ENCODE measurements at places on chromosomes 5 and 9.

DNA sequence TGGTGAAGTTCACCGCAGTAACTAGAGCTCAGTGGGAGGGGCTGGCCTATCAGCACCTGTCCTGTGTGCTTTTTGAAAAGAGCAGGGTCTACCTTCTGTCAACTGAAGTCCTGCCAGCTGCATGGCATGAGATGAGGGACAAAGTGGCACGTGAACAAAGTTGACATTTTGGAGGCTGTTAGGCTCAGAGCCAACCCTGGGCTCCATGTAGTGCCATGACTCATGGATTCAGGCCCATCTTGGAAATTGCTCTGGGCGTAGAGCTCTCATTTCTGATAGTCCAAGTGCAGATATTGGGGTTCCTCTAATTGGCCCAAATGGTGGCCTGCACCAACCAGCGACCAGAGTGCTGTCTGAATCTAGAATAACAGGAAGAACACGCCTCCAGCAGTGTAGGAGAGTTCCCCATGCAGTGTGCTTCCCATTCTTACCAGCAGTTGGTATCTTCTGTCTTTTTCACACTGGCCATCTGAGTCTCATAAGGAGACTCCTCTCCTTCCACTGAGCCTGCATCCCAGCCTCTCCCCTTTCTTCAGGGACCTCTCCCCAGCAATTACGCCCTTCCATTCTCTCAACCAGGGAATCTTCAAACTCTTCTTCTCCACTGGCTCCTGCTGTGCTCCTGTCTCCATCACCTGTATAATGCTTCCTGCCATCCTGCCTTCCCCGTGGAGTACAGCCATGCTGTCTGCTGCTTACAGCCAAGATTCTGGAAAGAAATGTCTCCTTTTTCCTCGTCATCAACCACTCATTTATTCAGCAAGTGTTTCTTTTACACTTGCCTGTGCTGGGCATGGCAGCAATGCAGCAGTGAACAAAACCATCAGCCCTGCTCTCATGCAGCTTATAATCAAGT lies 30.4 kb downstream of the IRF1 start:
- no peak for DNase-seq

DNA sequence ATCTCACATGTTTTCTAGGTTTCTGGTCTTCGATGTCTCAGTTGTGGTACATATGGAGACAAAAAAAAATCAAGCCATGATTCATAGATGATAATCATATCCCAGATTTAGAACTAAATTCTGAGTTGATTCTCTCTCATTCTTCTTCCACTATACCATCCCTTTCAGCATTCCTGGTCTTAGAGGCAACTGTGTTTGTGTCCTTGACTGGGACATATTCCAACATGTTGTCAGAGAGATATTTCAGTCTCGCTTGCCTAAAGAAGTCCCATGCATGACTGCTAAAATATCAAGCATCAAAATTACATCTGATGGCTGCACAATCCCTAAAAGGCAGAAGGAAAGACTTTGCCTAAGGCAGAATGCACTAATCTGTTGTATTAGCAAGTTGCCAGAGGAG lies 236.6 kb downstream of the PSAT1 start:
- DNase-seq: no peak

DNA sequence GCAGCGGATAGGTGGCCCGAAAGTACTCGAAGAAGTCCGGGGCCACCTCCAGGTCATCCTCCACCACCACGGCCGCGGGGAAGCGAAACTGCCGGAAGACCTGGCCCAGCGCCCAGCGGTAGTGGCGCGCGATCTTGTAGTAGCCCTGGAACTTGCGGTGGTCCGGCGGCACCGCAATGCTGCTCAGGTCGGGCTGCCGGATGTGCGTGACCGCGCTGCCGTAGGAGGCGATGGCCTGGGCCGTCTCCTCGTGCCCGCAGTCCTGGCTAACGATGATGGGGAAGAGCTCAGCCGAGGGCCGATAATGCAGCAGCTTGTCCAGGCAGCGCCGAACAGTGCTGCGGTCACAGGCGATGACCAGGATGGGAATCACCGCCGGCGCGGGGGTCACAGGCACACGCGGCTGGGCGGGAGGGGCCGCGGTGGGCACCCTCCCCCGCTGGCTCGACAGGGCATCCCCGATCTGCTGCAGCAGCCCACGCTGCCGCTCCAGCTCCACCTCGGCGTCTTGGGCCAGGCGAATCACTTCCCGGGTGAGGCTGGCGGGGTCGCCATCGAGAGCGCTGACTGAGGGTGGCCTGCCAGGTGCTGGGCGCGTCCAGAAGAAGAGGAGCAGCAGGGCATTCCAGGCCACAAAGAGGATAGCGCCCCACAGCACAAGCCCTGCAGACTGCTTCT lies 10.2 kb downstream of the MGAT1 start:
- no peak for DNase-seq

- no peak for DNase-seq
Observed at GRCh38 chr9:123322273-123323195, 33.5 kb upstream of the CRB2 start.

GRCh38 chr5:82847562-82847961 lies 229.6 kb downstream of the TMEM167A start:
- DNase-seq: no peak

GRCh38 chr5:79875230-79875629 lies 115.8 kb downstream of the MTX3 start:
- no peak for DNase-seq

GRCh38 chr5:73122875-73123810 lies 2.8 kb downstream of the TMEM171 start:
- peak; percentile 45 for DNase-seq

DNA sequence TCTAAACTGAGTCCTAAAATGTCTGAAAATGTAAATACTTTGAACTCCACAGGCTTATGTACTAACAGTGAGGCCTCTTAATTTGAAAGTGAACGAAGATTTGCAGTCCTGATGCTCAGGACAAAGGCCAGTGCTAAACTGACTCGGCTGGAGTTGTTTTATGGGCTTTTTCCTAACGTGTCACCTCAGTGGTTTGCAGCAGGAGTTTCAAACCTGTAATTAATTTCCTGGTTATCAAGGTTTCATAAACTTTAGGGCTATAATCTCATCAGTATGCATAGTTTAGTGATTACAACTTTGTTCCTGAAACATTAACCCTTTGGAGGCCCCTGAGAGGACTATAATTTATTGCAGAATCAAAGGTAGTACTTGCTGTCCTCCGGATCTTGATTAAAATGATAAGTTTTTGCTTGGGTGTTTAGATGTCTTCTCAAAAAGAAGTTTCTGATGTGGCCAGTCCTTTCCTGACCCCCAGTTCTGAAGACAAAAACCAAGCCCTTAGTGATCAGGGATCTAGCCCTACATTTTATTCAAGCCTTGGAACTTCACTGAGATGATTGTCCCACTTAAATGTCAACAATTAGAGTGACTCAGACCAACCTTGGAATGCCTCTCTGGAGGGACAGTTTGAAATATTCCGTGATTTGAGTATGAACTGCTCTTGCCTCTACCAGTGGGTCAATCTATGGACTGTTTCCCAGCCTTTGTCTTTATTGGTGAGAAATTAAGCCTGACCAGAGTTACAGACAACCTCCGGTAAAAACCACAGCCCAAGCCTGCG lies 11.1 kb upstream of the S100Z start:
- no peak for DNase-seq

DNA sequence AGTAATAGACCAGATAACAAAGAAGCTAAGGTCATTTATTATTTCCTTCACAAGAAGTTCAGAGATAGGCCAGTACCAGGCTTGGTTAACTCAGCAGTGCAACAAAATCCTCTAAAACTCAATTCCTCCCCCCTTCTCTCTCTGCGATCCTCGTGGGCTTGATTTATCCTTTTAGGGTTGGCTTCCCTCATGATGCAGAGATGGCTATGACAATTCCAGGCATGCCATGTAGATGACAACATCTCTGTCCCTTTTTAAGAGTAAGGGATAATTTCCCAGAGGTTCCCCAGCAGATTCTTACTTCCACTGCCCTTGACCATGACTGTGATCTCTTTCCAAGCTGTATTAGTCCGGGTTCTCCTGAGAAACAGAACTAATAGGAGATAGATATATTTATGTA lies 28.7 kb upstream of the DAP start:
- no peak for DNase-seq

GRCh38 chr9:27470291-27470856 lies 53.7 kb upstream of the IFNK start:
- peak; percentile 55 for DNase-seq

- peak; percentile 70 for DNase-seq
Observed at GRCh38 chr5:132259069-132259851, 1.8 kb downstream of the PDLIM4 start.

- no peak for DNase-seq
Observed at GRCh38 chr5:4780633-4781032, 359.5 kb upstream of the ADAMTS16 start.

GRCh38 chr5:151600069-151600665 lies 9.0 kb upstream of the FAT2 start:
- DNase-seq: no peak

GRCh38 chr5:33372721-33373472 lies 67.9 kb upstream of the TARS1 start:
- no peak for DNase-seq

- no peak for DNase-seq
Observed at GRCh38 chr9:81035171-81035570, 654.2 kb downstream of the TLE1 start.

- DNase-seq: no peak
Observed at GRCh38 chr9:125476645-125477044, 215.0 kb downstream of the GAPVD1 start.

DNA sequence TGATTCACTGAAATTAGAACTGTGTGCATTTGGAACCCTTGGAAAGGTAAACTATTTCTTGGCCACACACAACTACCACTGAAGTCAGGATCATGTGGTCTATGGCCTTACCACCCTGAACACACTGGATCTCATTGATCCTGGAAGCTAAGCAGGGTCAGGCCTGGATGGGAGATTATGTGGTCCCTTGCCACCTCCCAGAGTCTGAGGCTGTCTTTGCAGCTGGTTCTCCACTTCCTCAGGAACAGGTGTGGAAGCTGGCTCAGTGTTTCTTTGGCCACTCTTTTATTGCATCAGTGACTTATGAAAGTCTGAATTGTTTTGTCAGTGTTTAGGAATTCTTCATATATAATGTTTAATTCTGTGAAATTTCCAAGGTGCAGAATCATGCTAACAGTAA lies 89.2 kb downstream of the TEK start:
- DNase-seq: no peak

DNA sequence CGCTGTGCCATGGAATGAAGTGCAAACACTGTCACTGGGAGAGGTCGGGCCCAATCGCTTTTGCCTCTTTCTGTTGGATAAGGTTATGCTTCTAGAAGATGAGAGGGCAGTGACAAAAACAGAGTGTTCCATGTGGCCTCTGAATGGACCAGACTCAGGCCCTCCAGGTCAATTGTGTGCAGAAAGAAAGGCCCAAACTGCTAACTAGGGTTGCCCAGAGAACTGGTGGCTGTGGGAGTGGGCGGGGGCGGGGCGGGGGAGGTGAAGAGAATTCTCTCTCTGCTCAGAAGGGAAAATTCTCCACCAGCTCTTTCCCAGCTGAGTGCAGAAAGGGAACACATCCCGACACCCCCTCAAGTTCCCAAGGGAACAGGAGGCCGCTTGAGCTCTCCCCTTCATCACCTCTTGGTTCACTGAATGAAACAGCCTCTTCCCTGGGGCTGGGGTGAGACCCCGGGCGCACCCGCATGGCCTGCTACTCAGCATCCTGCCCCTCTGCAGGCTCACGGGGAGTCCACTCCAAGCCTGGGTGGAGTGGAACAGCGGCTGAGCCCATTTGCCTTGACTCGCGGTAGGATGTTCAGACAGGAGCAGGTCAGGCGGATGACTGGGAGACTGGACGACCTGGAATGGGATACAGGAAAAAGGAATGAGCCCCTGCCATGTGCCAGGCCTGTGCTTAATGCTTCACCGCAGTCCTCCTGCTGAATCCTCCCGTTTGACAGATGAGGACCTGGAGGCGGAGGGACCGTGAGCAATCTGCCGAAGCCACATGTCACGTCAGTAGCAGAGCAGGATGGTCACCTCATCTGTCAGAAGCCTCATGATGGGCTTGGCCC lies 93.8 kb upstream of the FANCC start:
- DNase-seq: no peak

Data from ecto neural progenitor cell (in vitro differentiated cells).